ENCODE measurements at places on chromosomes 12 and 14.

GRCh38 chr12:8829125-8829518 lies 6.7 kb downstream of the A2ML1 start:
- no peak for DNase-seq

DNA sequence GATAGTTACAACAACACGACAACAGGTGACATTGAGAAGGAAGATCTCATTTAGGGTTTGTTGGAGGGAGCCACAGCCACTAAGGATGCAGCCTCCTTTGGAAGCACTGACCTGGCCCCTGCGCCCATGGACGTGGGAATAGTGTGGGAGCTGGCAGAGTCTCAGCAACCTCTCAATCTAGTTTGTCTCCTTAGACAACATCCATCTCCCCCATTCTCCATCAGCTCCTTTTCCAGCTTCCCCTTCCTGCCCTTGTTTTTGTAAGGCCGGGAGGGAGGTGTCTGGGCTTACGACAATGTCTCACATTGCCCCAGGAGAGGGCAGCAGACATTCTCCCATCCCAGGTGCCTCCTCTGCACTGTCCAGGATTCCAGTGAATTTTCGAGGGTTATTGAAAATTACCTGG lies 170.2 kb upstream of the PZP start:
- no peak for DNase-seq

DNA sequence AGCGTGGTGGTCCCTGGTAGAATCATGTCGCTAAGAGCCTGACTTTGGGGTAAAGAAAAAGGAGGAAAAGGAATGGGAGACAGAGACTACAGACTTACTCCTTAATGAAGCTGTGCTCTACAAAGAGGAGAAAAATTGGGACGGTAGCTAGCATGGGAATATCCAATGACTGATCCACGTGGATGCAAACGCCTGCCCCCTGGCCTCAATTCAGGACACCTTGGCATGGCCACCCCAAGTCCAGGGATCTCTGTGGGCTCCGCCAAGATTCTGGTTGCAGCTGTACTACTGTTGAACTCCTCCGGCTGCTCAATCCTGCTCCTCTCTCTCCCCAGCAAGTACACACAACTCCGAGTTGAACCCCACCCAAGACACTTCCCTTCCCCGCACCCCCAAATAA lies 70.5 kb upstream of the DIO3 start:
- DNase-seq, result no peak

GRCh38 chr12:77488041-77488620 lies 342.6 kb upstream of the NAV3 start:
- no peak for DNase-seq

DNA sequence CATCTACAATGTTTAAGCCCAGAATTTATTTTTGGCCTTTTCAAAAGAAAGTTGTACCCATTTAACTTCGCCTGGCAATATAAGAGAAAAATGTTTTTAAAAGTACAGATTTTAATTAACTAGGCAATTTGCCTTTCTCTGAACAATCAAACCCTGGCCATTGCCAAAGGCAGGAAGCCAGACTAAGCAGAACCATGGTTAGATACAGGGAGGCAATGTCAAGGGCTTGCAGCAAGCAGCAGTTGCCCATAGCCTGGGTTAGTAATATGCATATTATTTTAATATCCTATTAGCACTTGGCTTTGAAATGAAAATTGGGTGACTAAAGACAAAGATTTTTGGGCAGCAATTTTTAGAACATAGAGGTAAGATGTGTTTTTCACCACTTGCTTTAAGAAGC lies 51.1 kb upstream of the FRMD6 start:
- DNase-seq, result no peak

DNA sequence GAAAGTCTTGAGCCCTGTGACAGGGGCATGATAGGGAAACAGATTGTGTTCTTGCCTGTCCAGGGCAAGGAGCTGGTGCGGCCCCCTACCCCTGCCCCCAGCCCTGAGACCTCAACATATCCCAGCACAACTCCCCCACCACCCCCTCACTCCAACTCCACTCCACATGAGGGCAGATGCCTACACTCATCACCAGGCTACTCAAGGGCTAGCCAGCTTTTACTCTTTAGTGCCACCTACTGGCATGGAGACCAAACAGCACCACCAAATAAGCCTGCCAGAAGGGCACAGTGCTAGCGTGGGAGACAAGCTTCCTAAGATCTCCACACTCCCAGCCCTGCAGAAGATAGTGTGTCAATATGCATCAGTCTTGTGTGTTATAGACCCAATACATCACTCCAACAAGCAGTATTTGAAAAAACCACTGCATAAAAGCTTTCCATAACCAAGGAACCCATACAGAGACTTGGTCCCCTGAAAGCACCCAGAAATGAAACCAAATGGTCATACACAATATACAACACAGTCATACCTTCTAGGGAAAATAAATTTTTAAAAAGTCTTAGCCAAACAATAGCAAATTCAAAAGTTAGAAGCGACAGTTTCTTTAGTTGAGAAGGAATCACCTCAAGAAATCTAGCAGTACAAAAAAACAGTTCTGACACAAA lies 154.4 kb downstream of the KCNK10 start:
- DNase-seq, result peak; percentile 61

GRCh38 chr12:132521712-132522292 lies 31.9 kb downstream of the FBRSL1 start:
- no peak for DNase-seq

GRCh38 chr14:30872602-30873001 lies 1.8 kb upstream of the COCH start:
- DNase-seq, result no peak

GRCh38 chr12:69440016-69440415 lies 30.2 kb upstream of the FRS2 start:
- no peak for DNase-seq

- no peak for DNase-seq
Measured at GRCh38 chr14:103861413-103862392, 14.3 kb upstream of the PPP1R13B start.

- DNase-seq, result peak; percentile 80
Measured at GRCh38 chr12:52151837-52152783, 39.7 kb downstream of the KRT80 start.

- no peak for DNase-seq
Measured at GRCh38 chr12:90501412-90501811, 453.6 kb downstream of the CCER1 start.

- DNase-seq, result no peak
Measured at GRCh38 chr14:56195223-56195622, 77.0 kb downstream of the PELI2 start.

GRCh38 chr12:93413064-93413463 lies 28.7 kb downstream of the UBE2N start:
- no peak for DNase-seq

DNA sequence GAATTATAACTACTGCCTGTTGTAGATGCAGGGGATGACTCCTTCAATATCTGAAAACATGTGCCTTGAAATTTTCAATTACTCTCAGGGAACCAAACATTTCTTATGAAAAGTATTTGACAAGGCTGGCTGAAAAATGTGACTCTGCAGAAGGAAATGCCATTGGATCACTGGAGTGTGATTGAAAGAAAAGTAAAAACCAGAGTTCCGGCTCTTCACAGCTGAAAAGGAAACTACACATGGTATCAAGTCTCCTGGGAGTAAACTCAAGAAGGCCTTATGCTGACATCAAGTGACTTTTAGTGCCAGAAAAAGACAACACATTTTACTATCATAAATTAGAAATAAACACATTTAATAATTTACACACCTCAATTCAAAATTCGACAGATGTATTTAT lies 693.0 kb downstream of the LRFN5 start:
- no peak for DNase-seq

- DNase-seq, result no peak
Measured at GRCh38 chr14:49769171-49769570, 1.2 kb downstream of the KLHDC2 start.

- DNase-seq, result no peak
Measured at GRCh38 chr14:67986131-67986841, 166.7 kb downstream of the RAD51B start.

- DNase-seq, result no peak
Measured at GRCh38 chr14:61608245-61609165, 86.8 kb upstream of the HIF1A start.

GRCh38 chr12:69342421-69342820 lies 5.8 kb upstream of the LYZ start:
- DNase-seq, result no peak

DNA sequence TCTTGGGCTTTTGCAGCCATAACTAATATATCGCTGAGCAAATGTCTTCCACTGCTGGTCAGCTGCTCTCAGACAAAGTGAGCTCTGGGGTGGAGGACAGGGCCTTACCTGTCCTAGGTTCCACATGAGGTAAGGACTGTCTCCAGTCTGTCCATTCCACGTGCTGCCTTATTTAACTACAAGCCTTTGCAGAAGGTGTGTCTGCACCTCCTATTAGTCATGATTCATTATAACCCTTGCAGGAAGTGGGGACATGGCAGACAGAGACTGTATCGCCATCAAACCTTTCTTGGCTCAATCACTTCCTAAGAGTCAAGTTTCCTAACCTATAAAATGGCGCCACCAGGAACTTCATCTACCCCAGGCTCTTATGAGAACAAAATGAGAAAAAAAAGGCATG lies 46.9 kb downstream of the SLC25A47 start:
- no peak for DNase-seq

DNA sequence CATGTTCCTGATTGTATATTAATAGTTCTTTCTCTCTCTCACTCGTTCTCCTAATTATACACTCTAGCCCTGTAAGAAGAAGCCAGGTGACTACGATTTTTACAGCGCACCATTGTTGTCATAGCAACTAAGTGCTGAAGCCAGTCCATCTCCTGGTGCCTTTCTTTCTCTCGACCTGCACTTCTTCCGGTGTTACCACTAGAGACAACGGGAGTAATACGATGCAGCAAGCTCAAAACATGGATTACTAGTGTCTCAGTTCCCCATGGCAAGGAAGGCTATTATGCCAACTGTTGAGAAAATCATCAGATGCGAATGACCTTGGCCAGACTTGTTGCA lies 40.8 kb upstream of the DCD start:
- DNase-seq, result no peak

GRCh38 chr14:60647081-60647836 lies 2.0 kb downstream of the SIX1 start:
- no peak for DNase-seq

DNA sequence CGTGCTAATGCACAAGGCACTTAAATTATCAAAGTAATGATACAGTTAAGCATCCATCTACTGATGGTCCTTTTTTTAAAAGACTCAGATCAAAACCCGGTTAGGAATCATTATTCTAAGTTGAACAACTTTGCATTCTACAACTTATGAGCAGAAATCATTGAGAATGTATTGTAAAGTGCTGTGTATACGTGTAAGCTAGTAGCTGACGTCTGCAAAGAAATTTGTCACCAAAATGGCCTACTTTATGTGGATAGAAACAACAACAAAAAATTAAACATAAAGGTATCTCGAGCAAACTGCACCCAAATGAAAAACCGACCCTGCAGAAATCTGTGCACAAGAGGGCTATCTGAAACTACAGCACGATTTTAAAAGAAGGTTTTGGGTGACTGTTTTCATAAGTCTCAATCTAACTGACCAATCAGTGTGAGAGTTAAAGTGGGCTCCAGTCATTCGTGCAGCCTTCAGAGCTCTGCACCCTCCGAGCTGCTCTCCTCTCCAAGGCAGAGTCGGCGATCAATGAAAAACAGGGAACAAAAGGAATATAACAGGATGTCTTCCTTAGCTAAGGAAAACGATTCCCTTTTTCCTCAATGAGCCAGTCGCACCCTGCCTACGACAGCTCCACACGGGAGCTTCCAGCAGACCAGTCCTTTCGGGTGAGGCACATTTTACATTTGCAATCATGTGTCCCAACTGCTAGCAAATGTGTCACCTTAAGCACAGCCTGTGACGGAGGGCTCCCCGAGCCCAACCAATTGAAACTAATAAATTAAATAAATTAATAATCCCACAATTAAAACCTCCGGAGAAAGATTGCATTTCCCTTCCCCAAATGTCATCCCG lies 200.7 kb upstream of the FOXN3 start:
- peak; percentile 27 for DNase-seq

DNA sequence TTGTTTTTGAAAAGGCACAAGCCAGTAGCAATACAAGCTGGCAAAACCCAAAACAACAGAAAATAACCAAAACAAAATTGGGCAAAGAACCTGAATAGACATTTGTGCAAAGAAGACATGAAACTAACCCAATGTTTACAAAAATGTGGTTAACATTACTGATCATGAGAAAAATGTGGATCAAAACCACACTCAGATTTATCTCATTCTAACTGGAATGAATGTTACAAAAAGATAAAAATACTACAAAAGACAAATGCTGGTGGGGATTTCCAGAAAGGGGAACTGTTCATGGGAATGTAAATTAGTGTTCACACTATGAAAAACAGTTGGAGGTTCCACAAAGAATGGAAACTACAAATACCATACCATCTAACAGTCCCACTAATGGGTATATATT lies 26.6 kb downstream of the ASCL4 start:
- DNase-seq, result no peak

- no peak for DNase-seq
Measured at GRCh38 chr12:124994437-124994975, 1.1 kb downstream of the BRI3BP start.

DNA sequence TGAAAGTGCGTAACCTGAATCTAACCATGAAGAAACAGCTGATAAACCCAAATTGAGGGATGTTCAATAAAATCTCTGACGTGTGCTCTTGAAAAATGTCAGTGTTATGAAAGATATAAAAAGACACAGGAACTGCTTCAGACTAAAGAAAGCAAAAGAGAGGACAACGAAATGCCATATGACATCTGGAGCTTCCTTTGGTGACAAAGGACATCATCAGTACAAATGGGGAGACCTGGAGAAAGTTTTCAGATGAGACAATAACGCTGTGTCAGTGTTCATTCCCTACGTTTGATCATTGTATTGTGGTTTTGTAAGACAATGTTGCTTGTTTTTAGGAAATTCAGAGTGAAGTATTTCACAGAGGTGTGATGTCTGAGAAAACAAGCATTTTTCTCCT lies 125.9 kb upstream of the MAP1LC3B2 start:
- no peak for DNase-seq

GRCh38 chr12:101493556-101493955 lies 18.4 kb downstream of the SPIC start:
- no peak for DNase-seq

- DNase-seq, result peak; percentile 35
Measured at GRCh38 chr12:71780237-71780822, 25.7 kb downstream of the RAB21 start.

DNA sequence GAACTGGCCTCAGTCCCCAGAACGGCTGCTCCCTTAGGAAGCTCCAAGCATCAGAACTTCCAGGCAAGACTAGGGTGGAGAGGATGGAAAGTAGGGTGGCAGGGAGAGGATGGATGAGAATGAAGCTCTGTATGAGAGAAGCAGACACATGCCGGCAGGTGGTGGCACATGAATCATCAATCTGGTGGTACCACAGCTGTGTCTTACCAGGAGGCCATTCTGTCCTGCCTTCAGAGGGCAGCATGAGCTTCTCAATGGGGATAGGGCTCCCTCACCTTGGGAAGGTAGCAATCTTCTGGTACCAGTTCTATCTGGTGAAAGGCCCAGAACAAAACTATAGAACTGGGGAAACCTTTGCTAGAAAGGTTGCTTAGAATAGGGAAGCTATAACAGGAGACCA lies 55.4 kb upstream of the PYGL start:
- DNase-seq, result no peak

GRCh38 chr14:64708148-64709004 lies 4.2 kb downstream of the PLEKHG3 start:
- DNase-seq, result peak; percentile 33

GRCh38 chr12:13144266-13144828 lies 40.9 kb upstream of the GSG1 start:
- no peak for DNase-seq

GRCh38 chr14:98754343-98755020 lies 517.5 kb downstream of the BCL11B start:
- DNase-seq, result no peak

Measured in activated naive CD4-positive, alpha-beta T cell treated with Interleukin-2 at 50 U/mL for 16 hours (primary cell).